IMR-90 (cell line): ENCODE measurements at places on chromosomes 12 and 14. TPM values are rescaled to one million over a fixed set of nuclear protein-coding genes. Genes with fewer than 3 reads are reported as not detected.

DNA sequence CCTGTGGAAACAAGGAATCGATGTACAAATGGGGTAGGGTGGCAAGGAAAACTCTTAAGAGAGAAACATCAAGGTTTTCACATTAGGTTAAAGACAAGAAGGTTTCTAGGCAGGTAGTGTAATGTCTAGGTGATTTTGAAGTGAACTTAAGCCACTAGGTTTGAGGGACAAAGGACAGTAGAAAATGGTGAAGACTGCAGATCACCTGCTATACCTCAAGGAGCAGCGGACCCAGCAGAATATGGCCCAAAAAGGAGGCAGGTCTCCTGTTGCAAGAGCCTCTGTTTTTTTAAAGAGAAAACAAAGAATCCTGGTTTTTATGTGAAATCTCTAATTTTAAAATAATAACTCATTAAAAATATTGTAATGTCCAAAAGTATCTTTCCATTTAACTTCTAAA lies 178.1 kb downstream of the ACSS3 start:
- no peak for DNase-seq

MMP17 gene
- total RNA-seq: 1.4 and 1.7 TPM in 2 replicates

DNA sequence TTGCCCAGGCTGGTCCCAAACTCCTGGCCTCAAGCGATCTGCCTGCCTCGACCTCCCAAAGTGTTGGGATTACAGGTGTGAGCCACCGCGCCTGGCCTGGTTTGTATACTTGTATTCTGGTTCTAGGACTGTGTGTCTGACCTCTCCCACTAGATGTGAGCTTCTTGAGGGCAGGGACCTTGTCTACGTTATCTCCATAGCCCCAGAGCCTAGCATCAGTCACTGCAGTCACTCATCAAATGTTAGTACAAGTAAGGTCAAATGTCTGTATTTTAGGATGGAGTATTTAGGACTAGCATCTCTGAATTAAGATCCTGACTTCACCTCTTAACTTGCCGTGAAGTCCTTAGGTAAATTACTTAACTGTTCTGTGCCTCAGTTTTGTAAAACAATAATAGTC lies 2.9 kb downstream of the RILPL2 start:
- DNase-seq: no peak

- DNase-seq: peak; percentile 95
These were observed 30.9 kb upstream of the SELPLG start for GRCh38 chr12:108664338-108665258.

GPR84 gene
- not detected in 2 replicates for total RNA-seq

- DNase-seq: no peak
These were observed 27.9 kb upstream of the PTPRR start for GRCh38 chr12:70948236-70948975.

AKAP6 gene
- 1.6 and 1.7 TPM in 2 replicates for total RNA-seq

- peak; percentile 62 for DNase-seq
These were observed 840 bp downstream of the SIX4 start for GRCh38 chr14:60723116-60723906.

SLC10A1 gene
- total RNA-seq: not detected in 2 replicates

REP15 gene
- total RNA-seq: 2.2 and 2.5 TPM in 2 replicates

GRCh38 chr14:38253676-38254075 lies 2.2 kb downstream of the CLEC14A start:
- DNase-seq: peak; percentile 2

IFNG-AS1 gene
- not detected in 2 replicates for total RNA-seq

AGAP2 gene
- 0.18 and 0.28 TPM in 2 replicates for total RNA-seq

ACOT6 gene
- total RNA-seq: not detected in 2 replicates

DNA sequence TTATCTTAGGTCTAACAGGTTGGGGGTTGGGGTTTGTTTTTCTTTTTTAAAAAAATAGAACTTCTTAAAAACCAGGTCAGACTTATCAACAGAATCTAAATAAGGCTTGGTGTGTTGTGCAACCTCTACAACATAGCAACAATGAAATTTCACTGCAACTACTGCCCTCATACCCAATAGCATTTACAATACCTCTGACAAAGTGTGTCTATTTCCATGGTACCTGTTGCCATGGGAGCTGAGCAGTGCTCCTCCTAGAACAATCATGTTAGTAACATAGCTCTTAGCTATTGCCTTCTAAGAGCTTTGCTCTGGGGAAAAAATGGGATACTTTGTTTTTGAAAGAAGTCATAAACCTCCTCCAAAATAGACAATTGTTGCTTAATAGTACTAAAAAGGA lies 103.3 kb upstream of the CCDC175 start:
- no peak for DNase-seq

FGF6 gene
- not detected in 2 replicates for total RNA-seq

TMBIM6 gene
- 255 and 369 TPM in 2 replicates for total RNA-seq

FOXA1 gene
- under 0.01 and 0.18 TPM in 2 replicates for total RNA-seq

FAM90A1 gene
- under 0.01 TPM in 1 of 2 replicates, not detected in the other for total RNA-seq

FAM186B gene
- 0.18 and 0.28 TPM in 2 replicates for total RNA-seq

GRCh38 chr14:50615056-50615455 lies 53.0 kb downstream of the SAV1 start:
- DNase-seq: no peak

GRCh38 chr12:24756479-24757024 lies 192.3 kb downstream of the BCAT1 start:
- peak; percentile 24 for DNase-seq

DNA sequence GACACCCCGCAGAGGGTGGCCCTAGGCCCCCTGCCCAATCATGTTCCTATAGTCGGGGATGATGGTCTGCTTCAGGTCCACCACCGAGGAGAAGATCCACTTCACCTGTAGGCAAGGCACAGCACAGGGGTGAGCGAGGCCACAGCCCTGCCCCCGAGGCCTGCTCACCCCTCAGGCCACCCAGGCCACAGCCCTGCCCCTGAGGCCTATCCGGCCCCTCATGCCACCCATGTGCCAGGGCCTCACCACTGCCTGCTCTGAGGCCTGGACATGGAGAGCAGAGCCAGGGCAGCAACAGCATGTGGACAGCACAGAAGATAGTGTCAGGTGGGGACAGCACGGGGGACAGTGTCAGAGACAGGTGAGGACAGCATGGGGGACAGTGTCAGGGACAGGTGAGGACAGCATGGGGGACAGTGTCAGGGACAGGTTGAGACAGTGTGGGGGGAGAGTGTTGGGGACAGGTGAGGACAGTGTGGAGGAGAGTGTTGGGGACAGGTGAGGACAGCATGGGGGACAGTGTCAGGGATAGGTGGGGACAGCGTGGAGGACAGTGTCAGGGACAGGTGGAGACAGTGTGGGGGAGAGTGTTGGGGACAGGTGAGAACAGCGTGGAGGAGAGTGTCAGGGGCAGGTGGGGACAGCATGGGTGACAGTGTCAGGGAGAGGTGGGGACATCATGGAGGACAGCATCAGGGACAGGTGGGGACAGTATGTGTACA lies 239.7 kb downstream of the TMEM121 start:
- no peak for DNase-seq

DNA sequence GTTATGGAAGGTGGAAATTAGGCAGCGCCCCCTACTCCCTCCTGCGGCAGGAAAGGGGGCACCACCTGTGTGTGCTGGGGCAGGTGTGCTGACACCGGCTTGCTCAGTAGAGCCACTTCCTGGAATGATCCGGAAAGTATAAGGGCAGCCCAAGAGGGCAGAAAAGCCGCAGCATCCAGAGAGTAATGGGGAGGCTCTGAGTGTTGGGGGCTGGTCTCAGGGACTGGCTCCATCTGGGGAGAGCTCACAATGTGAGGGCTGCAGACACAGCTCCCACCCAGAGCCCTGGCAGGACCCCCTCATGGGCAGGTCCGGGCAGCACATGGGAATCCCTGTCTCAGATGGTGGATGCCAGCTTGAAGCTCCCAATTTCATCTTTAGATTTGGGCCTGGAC lies 187.6 kb upstream of the C14orf180 start:
- DNase-seq: no peak

DNA sequence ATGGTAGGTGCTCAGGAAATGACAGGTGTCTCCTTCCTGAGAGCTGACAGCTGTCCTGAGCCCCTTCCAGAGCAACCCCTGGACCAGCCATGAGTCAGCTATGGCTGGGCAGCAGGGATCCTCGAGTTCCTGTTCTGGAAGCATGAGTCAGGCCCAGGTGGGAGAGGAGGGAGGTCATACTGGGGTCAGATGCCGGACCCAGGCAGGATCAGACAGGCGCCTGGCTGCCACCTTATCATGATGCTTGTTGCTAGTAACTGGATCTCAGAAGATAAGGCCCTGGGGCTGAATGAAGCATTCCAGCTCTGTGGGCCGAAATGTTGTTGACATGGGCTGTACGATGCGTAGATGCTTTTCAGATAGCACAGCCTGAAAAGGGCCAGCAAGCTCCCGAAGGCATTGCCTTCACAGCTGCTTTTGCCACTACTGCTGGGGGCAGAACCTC lies 17.4 kb upstream of the KRT7 start:
- peak; percentile 79 for DNase-seq

DNA sequence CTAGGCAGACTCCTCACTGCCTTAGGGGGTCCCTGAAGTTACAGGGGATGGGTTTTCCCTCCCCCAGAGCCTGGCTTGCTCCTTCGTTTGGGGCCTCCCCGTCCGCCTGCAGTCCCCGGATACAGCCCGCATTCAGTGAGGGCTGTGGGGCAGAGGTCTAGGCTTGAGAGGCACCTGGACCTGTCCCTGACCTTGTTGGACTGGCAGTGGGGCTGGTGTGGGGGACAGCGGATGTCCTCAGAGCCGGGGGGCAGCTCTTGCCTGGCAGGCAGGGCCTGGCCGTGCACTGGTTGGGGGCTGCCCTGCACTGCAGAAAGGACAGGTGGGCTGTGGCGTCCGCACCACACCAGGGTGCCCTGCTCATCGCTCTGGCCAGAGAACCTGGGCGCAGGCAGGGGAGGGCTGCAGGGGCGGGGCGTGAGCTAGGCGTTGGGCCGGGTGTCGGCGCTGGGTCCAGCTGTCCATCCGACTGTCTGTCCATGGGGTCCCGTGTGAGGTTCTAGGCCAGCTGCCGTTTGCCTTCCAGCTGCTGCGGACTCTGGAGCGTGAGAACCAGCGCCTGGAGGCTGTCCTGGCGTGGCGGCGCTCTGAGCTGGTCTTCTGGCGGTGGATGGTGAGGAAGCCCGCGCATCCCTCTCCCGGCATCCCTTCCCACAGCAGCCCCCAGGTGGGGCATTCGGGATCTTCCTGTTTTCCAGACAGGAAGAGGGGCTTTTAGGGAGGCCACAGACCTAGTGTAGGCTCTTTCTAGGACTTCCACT lies 6.0 kb downstream of the TEDC1 start:
- no peak for DNase-seq

- no peak for DNase-seq
These were observed 554 bp upstream of the ATF7 start for GRCh38 chr12:53626702-53627169.

P3H3 gene
- total RNA-seq: 25.8 and 27.8 TPM in 2 replicates

DNA sequence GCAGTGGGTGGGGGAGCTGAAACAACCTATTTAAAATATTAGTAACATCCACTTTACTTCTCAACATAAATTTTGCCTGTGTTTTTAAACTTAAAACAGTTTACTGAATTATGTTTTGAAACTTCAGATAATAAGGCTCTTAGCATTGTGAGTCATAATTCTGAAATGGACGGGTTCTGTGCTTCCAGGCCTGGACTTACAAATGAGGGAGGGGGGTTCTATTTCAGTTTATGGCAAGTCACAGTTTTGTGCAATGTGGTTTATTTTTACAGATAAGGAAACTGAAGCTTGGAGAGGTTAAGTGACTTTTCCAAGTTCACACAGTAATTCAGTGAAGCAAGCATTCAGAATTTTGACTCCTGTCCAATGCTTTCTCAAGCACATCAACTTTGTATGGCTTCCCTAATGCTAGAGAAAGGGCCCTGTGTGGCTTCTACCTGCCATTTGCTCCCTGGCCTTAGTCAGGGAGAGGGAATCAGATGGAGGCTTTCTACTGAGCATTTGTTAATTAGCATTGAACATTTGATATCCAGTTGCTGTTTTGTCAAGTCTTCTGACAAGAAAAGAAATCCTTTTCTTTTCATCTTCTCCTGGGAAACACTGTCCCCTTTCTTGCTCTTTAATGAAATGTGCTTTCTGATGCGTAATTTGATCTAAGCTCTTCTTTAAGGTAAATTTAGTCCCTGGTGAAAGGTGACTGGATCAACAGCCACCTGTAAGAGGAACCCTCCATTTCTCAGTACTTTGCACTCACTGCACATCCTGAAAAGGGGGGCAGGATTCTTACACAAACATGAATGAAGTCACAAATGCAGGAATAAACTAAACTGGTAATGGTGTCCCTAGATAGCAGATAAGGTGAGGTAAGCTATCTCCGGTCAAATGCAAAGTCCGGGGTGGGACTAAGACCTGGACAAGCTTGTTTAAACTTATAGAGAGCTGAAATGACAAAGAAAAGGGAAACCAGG lies 2.5 kb upstream of the SALL2 start:
- DNase-seq: peak; percentile 52

- DNase-seq: no peak
These were observed 18.0 kb downstream of the BCL2L14 start for GRCh38 chr12:12088761-12089160.

ACSM4 gene
- not detected in 2 replicates for total RNA-seq

DNA sequence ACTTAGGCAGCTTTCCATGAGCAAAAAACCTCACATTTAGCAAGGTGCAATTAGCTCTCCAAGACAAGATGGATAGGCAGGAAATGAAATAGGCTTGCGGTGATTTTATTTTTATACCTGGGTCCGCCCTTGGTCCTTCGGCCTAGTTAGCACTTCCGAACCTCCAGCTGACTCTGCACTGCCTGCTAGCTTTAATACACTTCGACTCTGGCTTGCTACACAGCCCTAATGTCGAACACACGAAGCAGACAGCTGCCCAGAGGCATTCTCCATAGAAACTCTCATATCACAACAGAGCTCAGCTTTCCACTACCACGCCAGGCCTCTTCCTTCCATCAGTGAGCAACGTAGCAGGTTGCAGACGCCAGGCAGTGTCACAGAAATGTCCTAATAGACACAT lies 688.0 kb downstream of the VRK1 start:
- DNase-seq: no peak

DNA sequence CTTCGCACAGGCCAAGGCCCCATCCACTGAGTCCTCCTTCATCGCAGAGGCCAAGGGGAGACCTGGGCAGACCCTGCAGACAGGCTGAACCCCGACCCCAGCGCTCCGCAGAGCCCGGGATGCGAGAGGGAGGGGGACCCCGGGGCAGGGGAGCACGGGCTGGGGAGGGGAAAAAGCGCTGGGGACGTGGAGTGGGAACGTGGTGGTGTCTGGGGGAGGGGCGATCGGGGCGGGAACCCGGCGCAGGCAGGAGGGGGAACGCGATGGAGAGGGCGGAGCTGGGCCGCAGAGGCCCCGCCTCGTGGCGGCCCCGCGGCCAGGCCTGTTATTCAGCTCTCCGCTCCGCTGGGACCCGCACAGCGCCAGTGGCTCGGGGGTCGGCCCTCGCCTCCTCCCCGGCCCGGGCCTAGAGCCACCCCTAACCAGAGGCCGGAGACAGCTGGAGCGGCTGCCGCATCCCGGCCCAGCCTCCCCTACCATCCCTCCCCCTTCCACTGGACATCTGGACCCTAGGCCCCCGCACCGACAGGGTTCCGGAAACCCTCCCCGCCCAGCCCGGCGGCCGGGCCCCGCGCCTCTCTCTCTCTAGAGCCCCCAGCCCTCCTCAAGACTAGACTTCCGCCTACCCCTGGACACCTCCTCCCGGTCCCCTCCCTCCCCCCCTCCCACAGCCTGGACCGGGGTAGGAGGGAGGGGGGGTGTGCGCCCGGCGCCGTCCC lies at the start of gene ARHGEF25:
Gene ARHGEF25, plus strand, starts transcription at position 328 of the 719 bp plus-strand sequence. CDS start 460 bp downstream, outside the sequence.
- DNase-seq: peak; percentile 53

- DNase-seq: no peak
These were observed 300.9 kb upstream of the DCN start for GRCh38 chr12:91483471-91483985.
